ENCODE measurements at places on chromosomes 7 and 10.
A peak's percentile ranks its signal among the peaks of the same experiment; 100 is the strongest.

DNA sequence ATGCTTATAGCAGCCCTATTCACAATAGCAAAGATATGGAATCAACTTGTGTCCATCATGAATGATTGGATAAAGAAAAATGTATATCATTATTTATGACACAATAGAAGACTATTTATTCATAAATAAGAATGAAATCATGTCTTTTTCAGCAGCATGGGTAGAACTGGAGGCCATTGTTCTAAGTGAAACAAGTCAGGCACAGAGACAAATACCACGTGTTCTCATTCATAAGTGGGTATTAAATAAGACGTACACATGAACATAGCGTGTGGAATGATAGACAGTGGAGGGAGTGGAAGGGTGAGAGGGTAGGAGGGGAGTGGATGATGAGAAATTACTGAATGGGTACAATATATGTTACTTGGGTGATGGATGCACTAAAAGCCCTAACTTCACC, 762.4 kb downstream of the REEP3 start:
- DNase-seq, result no peak

DNA sequence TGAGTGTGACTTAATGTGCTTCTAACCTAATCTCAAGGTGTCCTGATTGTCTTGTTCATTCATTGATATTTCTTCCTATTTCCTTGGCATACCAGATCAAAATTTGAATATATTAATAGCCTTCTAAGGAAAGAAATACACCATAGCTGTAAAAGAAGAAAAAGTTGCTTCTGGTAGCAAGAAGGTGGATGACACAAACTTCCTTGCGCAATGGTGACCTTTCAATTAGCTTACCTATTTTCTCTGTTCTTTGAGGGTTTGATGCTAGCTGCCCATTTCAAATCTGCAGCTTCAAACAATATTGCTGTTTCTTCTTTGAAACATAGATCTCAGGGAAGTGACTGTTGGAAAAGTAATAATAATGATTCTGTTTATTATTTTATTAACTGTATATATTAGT, 108.8 kb downstream of the ADAM22 start:
- no peak for DNase-seq

DNA sequence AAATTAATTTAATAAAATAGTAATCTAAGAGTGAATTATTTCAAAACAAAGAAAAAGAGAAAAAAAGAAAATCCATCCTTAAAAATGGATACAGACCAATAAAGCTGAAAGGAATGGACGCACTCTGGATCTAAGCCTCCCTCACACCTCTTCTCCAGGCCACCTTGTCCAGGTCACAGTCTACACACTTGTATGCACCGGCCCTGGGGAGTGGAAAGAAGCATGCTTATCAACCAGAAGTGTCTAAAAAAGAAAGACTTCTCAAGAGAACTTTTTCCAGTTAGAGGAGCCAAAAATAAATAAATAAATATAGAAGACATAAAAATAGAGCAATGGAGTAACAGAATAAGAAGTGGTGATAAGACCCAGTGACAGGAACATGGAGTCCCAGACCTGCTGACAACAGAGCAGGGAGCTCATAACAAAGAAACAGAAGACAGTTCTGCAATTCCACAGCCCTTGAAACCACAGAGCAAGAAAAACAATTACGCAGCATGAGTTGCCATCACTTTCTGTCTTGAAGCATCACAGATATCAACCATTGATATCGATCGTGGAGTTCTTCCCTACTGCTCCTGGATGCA, 311.7 kb upstream of the NFE2L3 start:
- DNase-seq, result no peak

DNA sequence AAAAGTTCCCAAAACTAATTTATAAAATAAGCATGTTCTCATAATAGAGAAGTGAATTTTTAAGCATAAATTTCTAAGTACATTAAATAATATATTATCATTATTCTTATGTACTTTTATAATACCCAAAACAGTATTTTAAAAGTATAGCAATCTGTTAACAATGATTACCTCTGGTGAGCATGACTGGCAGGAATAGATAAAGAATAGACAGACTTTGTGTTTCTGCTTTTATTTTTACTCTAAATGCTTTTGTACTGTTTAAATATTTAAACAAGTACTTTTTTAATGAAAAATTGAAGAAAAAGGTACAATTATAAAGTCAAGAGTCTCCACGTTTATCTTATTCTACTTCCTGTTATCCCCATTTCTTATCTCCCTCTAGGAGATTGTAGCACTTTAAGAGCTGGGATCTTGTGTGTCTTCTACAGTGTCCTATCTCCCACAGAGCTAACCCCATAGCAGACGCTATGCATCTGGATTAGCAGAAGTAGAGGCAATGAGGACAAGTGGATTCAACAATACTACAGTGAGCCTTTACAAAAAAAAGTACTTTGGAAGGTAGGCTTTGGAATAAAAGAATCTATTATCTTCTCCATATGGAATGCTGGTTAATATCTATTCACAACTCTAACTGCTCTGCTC, 42.9 kb downstream of the IDE start:
- DNase-seq, result no peak

DNA sequence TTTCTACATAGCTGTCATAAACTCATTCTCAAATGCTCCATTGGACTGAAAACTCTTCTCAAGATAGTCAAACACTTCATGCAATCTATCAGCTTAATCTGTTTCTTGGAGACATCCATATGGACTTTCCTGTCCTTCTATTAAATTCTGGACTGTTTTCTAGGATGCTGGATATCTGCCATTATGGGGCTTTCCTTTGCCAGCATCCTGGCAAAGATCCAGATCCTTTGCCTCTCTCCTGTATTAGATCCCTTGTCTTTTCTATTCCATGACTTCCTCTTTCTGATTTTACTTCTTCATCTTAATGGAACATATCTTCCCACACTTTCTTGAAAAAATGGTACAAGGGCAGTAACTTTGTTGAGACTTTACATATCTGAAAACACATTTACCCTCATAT, 35.9 kb upstream of the SKAP2 start:
- no peak for DNase-seq

DNA sequence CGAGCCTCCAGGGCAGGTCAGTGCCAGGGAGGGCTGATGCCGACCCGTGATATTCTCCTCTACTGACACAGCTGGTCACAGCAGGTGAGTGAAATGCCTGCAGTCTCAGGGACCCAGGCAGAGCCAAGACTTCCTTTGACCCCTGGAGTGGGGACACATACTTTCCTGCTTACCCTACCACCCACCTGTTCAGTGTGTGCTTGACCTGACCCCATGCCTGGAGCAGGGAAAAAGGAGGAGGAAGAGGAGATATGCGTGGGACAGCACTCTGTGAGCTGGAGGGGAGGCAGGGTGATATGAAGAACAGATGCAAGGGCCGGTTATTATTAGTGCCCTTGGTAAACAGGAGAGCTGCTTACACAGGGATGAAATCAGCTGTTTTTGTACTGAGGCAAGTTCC, 40.8 kb upstream of the WIPF3 start:
- DNase-seq, result no peak

GRCh38 chr7:1555813-1556543, at the start of gene TMEM184A:
TMEM184A (minus strand) TSS chr7:1556205; CDS start chr7:1555484, 721 bp downstream.
- peak; percentile 45 for DNase-seq

DNA sequence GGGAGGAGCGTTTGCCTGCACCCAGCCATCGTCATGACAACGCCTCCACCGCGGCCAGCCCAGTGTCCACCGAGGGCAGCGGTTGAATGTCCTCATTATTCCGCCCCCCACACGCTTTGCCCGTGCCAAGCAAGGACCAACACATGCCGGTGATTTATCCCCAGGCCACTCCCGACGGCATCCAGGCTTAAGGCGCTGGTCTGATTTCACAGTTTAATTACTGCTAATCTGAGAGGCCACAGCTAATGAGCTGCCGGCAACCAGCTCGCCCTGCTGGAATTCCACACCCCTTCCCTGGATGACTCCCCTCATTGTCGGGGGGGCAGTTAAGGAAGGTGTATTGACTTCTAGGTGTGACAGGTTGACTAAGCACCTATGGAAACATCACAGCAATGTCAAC, 432.3 kb downstream of the DNAJB6 start:
- DNase-seq, result no peak

DNA sequence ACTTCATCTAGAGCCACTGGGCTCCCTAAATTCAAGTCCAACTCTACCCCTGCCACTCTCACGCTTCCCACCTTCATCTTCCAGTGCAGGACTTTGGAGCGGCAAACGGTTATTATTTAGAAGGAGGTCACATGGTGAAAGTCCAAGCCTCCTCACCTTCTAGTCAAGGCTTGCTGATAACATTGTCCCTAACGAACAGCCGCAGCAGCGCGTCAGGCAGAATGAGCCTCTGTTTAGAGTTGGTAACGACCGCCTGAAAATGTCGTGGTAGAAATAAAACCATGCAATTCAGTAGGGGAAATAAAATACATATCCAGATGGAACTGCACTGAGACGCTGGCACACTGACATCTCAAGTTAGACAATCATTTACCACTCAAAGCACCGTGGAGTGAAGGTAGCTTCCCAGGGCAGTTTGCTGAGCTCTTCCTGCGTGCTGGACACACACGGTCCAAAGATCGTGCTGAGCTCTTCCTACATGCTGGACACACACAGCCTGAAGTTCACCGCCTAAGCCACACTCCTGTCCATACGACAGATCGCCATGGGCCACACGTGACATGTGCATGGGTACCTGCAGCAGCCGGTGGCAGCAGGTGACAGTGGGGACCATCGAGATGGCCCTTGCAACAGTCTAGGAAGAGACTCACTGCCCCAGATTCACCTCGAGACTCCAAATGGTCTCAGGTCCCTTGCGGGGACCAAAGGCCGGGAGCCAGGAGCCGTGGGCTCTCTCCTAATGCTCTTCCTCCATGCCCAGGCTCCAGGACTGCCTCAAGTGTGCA, 323.5 kb downstream of the PTPRN2 start:
- no peak for DNase-seq

- no peak for DNase-seq
Measured at GRCh38 chr7:45158471-45158870, 880 bp downstream of the RAMP3 start.

- DNase-seq, result peak; percentile 61
Measured at GRCh38 chr10:129888784-129889616, 75.1 kb downstream of the EBF3 start.
